Stimulated activated CD4-positive, alpha-beta T cell treated with anti-CD3 and anti-CD28 coated beads, Interleukin-1b, Interleukin-23, amount 100 ng/mL, for 1 hour (primary cell): ENCODE measurements at places on chromosomes 4 and X.

- DNase-seq: no peak
Observed at GRCh38 chrX:97400492-97400891, 516.8 kb downstream of the RPA4 start.

GRCh38 chr4:163846008-163846407 lies 351.5 kb downstream of the TMA16 start:
- DNase-seq: no peak

DNA sequence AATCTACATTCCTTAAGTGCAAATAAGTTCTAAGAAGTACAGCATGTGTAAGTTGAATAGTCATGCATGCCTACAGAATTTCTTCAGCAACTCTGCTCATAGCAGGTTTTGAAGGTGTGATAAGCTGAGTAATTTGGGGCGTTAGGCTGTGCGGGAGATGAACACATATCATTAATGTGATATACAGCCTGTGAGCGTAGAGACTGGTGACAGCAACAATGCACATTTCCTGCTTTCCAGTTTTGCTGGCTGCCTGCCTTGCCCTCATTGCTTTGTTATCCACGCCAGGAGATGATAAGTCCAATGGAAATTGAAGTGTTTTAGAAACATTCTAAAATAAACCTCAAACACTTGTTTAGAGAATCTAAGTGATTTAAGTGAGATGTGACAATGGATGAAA lies 1709.4 kb downstream of the ARAP2 start:
- DNase-seq: no peak

DNA sequence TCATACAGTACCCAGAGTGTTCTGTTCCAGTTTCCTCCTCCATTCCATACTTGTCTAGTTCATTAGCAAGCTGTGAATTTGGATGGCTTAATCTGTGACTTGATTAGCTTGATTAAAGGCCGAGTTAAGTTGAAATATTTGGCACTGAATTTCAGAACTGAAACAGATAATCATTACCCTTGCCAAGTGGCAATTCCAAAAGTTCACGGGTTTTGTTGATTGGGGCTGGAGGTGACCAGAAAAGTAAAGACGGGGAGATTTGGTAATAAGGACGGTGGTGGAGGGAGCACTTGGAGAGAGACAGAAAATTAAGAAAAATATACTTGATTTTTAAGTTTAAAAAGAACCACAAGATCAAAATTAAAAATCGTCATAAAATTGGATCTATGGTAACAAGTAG lies 21.9 kb upstream of the KLHL2 start:
- no peak for DNase-seq

GRCh38 chr4:152394791-152395190 lies 141.1 kb downstream of the FBXW7 start:
- no peak for DNase-seq

DNA sequence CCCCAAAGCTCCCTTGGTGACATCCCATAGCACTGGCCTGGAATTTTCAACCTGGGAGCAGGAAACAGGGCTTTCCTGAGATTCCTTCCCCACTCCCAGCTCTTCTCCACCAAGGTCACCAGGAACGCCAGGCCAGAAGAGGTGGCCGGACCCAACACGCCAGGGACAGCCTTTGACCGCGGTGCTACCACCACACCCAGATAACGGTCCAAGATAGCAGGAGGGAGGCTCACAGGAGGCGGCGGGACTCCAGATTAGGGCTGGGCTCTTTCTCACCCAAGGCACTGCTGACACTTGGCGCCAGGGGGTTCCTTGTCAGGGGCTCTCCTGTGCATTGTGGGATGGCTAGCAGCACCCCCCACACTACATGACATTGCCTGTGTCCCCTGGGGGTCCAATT lies 22.9 kb downstream of the ZFYVE28 start:
- no peak for DNase-seq

GRCh38 chr4:61605984-61606383 lies 405.9 kb downstream of the ADGRL3 start:
- DNase-seq: no peak
